Tongue (tissue), 3 donors: ENCODE measurements at places on chromosomes 7 and 10. TPM values are rescaled to one million over a fixed set of nuclear protein-coding genes. Genes with fewer than 3 reads are reported as not detected.

GRCh38 chr7:90459888-90460287 lies 9.6 kb upstream of the PTTG1IP2 start:
- DNase-seq: no peak

GRCh38 chr10:119237722-119238436 lies 30.5 kb downstream of the GRK5 start:
- peak; percentile 60 for DNase-seq

DNA sequence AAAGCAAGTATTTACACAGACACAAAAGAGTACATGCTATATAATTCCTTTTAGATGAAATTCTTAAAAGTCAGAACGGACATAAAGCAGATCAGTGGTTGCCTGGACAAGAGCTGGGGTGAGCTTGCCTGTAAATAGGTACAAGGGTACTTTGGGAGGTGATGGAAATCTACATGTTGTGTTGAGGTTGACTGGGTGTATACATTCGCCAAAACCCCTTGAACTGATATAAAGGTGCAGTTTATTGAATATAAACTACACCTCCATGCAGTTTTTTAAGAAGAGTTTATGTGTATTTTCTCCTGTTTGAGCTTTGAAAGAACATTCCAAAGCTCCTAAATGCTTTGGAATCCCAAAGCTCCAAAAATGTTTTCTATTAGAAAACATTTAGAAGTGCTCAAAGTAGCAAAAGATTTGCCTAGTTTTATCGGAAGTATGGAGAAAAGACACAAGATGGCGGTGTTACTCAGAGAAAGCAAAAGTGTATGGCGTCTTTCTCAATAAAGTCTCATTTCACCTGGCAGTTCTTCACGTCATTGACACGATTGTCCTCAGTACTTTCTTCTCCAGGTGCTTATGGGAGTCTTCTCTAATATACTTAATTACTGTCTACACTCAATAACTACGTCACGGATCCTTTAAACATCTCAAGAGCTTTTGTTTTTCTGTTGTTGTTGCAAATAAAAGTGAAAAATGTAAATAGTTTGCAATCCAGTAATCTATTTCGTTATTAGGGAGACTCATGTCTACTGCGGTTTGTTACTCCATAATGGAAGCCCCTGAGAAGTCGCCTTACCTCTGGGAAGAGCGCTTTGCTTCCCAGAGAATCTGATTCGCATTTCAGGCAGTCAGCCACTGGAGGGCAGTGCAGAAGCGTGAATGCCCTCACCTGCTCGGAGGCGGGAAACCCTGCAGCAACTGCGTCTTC lies 14.7 kb upstream of the SEC61G start:
- peak; percentile 92 for DNase-seq

DNA sequence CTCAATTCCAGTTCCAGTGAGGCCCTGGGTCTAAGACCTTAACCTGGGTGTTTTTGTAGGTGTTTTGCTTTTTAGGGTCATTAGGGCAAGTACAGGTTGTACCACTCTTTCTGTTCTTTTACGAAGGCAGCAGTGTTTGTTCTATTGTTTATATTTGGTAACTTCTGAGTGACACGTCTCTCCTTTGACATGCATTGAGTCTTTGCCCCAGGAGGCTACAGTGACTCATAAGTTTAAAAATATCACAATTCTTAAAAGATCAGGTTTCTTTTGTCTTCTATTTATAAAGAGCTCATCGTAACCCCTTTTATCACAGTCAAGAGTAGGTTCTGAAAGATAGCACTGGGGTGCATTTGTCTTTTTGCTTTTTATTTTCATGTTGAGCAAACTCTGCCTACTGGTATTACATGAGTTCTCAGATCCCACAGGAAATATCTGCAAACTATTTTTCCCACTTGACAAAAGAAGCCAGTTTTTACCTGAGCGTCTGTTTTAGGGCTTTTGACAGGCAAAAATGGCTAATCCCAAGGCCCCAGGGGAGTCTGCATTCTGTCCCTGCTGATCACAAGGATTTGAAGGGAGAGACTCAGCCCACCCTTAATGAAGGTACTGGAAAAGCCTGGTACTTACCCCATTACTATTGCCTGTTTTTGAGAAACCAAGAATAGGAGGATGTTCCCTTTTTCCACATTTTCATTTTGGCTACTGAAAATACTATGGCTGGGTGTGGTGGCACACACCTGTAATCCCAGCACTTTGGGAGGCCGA lies 7.9 kb downstream of the NUDT13 start:
- peak; percentile 37 for DNase-seq

DNA sequence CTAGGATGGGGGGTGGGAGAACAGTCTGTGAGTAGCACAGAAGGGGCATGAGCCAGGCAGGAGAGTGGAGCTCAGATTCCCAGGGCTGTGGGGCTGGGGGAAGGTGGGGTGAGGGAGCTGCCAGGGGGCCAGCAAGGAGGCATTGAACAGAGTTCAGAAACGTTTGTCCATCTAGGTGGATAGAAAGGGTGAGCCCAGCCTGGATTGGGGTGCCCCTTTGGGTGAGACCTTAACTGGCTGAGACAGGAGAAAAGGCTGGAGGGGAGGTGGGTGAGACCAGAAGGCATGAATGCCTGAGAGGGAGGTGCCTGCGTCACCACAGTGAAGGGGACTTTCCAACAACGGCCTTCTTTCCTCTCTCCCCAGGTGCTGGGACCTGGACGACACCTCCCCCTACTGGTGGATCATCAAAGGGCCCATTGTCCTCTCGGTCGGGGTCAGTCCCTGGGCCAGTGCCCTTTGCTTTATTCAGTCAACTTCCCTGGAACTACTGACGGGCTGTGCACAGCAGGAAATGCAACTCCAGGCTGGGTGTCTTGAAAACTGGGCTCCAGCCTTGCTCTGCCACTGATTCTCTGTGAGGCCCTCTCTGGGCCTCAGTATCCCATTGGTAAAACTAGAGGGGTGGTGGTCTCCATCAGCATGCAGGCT lies 11.0 kb downstream of the GHRHR start:
- peak; percentile 59 for DNase-seq

DNA sequence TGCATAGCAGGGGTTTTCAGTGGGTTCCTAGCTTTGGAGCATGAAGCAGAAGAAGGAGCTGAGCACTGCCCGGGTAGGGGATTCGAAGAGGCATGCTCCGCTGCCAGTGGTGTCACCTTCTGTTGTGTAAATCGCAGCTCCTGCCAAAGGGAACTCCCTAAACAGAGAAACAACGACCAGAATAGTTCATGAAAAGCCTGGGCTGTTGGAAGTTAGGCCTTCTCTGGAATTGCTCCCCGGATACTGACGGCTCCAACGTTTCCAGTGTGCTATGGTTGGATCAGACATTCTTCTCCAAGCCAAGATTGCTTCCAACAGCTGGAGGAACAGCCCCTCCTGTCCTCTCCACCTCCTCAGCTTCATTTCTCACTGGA lies 546.0 kb upstream of the FZD8 start:
- peak; percentile 95 for DNase-seq

GRCh38 chr10:34697351-34698247 lies 117.5 kb downstream of the PARD3 start:
- no peak for DNase-seq

- DNase-seq: no peak
These were observed 4.6 kb downstream of the PALD1 start for GRCh38 chr10:70482982-70483760.

GRCh38 chr10:100362570-100363496 lies 15.8 kb downstream of the SCD start:
- DNase-seq: no peak

GDF2 gene
- total RNA-seq: not detected

DNAH11 gene
- 1.8 TPM for total RNA-seq
